Stimulated activated CD8-positive, alpha-beta memory T cell treated with anti-CD3 and anti-CD28 coated beads, Interleukin-7, amount 100 ng/mL, for 1 hour (primary cell): ENCODE measurements at places on chromosomes 16 and 17.

- DNase-seq: no peak
Measured at GRCh38 chr16:58509256-58510096, 5.8 kb upstream of the SETD6 start.

DNA sequence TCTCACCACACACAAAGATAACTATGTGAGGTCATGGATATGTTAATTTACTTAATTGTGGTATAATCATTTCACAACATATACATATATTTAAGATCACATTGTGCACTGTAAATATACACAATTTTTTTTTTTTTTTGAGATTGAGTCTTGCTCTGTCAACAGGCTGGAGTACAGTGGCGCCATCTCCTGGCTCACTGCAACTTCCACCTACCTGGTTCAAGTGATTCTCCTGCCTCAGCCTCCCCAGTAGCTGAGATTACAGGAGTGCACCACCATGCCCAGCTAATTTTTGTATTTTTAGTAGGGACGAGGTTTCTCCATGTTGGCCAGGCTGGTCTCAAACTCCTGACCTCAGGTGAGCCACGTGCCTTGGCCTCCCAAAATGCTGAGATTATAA lies 11.5 kb upstream of the PRSS54 start:
- peak; percentile 8 for DNase-seq

- DNase-seq: no peak
Measured at GRCh38 chr17:57086069-57086930, 1.3 kb downstream of the AKAP1 start.

GRCh38 chr17:7060165-7060891 lies 16.4 kb upstream of the SLC16A11 start:
- DNase-seq: no peak
